ENCODE measurements at places on chromosomes 2 and 18.

DNA sequence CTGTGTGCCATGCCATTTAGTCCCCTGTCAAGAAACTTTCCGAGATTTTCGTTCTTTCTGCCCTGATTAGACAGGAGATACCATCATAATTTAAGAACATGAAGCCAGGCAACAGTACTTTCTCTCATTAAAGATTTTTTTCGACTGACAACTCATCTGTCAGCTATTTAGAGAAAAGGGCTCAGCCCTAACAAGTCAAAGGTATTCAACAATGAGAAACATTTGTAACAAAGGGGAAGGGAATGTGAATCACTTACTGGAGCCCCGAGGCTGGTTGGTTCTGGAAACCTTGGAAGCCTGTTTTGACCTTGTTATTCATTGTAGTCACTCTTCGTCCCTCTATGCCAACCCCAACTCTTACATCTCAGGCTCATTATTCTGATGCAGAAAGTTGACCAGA, 199.4 kb downstream of the SPP2 start:
- DNase-seq = no peak

- no peak for DNase-seq
These were observed 84.7 kb upstream of the LAPTM4A start for GRCh38 chr2:20136149-20136548.

- no peak for DNase-seq
These were observed 7.5 kb downstream of the TTC32 start for GRCh38 chr2:19894134-19894792.

- DNase-seq = no peak
These were observed 2.3 kb upstream of the HPCAL1 start for GRCh38 chr2:10300328-10300920.

DNA sequence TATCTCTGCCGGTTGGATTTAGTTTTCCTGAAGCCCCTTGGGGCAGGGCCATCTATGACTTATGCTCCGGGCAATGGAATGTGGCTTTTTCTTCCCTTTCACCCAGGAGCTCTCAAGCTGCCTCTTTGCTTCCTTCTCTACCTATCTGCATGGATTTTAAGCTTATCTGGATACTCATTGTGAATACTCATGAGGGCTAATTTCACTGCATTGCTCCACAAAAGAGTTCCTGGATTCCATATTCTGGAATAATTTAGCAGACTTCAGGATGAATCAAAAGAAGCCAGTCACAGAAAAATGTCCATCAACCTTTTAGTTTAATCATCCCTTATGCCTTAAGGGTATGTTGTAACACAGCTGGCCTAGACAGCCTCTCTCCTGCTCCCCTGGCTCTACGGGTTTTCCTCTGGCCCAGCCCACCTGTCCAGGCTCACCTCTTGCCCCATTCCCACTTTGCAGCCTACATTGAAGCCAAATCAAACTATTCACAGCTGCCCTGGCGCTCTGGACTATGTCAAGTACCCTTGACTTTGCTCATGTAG, 122.8 kb upstream of the RMDN2 start:
- no peak for DNase-seq

DNA sequence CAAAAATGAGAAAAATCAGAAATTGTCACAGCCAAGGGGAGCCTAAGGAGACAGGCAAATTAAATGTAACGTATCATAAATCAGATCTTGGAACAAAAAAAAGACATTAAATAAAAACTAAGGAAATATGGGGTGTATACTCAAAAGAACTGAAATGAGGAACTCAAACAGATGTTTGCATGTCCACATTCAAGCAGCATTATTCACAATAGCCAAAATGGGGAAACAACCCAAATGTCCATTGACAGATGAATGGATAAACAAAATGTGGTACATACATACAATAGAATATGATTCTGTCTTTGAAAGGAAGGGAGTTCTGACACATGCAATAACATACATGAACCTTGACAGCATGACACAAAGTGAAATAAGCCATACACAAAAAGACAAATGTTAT, 155.8 kb upstream of the KLF7 start:
- DNase-seq = no peak

DNA sequence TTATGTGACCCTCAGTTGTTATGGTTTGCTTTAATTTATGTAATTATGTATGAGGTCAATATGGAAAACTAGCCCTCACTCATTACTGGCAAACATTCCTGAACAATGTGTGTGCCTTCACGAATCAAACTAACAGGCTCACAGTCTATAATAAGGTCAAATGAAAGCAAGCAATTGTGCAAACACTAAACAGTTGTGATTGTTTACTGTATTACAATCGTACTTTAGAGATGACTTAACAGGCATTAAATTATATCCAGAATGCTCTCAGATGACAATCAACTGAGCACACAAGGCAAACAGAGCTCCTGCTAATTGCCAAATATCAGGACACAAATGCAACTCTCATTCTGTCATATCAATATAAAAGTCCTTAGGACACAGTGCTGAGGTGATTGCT, 29.5 kb downstream of the COL5A2 start:
- no peak for DNase-seq

DNA sequence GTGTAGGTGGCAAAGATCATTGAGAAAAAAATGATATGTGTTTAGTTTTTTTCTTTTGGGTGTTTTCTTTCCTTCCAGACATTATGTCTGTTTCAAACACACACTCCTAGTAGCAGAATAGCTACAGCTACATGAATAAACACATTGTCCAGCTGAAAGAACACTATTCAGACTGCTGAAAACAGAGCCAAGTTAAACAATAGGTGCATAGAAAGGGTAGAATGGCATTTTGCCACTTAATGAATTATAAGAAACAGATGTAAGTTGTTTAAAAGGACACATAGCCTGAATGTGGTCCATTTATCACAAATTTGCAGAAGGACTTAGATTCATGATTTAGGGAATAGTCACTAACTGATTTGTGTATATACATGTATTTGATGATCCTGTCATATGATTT, 20.1 kb downstream of the CTLA4 start:
- DNase-seq = no peak

Measured in stimulated activated CD4-positive, alpha-beta T cell treated with anti-CD3 and anti-CD28 coated beads, Interleukin-15, amount 100 ng/mL, for 1 hour (primary cell).